ENCODE measurements at places on chromosomes 11 and 22.

GRCh38 chr11:10623797-10624761 is 55.6 kb upstream of the LYVE1 start:
- ATAC-seq = no peak

DNA sequence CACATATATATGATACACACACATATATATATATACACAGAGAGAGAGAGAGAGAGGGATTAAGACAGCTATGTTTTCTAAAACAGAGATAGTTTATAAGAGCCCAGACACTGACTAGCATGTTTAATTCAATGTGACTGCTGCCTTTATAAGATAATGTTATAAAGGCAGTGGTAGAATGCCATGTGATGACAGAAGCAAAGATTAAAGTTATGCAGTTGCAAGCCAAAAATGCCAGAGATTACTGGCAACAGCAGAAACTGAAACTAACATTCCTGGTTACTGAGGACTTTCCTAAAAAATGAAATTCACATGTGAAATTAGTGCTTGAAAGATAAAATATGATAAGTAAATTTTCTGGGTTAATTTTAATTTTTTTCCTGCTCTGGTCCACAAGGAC is 1888.9 kb downstream of the LRRC4C start:
- no peak for ATAC-seq

DNA sequence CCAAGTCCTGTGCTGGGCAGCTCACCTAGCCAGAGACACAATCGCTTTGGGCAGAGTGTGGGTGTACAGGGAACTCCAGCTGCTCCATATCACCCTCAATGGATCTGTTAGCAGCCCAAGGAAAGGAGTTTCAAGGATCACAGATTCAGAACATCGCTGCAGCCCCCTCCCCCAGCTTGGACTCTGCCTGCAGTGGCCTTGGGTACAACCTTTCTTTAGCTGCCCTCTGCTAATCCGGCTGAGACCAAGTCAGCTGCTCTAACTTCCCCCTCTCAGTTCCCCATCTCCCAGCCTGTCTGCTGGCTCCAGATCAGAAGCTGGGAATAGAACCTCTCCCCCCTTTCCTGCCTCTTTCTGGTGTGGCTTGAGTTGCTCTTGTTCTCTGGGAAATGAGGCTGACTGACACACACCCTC is 1.3 kb downstream of the TMEM86A start:
- ATAC-seq = no peak

DNA sequence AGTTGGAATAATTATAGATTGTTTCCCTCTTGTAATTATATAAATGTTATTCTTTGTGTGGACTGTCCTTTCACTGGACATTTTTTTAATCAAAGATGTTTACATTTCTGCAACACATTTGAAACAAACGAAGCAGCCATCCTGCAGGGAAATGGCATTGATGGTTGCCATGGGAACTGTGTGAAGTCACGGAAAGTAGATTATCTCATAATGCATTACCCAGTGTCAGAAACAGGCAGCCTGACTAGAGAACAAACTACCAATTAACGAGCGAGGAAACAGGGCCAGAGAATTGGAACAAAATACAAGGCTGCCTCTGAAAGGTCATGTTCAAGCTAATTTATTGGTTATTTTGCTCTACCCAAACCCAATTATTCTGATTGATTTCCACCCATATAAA is 96.9 kb upstream of the LARGE1 start:
- ATAC-seq = no peak

DNA sequence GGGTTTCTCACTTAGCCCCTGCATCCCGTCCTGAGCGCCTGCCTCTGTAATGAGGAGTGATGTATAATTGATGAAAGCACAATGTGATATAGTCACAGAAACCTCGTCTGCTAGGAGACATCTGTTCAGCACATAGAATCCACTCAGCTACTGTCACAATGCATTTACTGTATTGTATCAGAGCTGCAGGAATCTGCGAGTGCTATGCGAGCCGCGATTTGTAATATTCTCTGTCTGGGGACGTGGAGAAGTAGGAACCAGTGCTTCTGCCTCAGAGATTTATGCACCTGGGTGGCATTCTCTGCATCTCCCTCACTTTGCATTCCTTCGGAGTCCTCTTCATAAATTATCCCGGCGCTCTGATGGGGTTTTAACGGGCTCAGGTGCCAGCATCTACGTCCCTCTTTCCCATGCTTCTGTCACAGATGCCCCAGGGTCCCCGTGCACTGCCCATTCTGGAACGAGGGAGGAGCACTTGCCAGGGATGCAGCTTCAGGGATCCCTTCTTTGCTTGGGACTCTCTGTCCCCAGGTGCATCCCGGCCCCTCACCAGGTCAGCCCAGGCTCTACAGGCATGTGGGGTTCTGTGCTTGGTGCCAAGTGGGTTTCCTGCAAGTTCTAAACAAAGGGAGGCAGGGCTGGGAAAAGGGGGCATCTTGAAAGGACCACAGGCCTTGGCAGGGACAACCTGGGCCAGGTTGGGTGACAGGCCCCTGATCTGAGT is 205.5 kb downstream of the DSCAML1 start:
- ATAC-seq = no peak

DNA sequence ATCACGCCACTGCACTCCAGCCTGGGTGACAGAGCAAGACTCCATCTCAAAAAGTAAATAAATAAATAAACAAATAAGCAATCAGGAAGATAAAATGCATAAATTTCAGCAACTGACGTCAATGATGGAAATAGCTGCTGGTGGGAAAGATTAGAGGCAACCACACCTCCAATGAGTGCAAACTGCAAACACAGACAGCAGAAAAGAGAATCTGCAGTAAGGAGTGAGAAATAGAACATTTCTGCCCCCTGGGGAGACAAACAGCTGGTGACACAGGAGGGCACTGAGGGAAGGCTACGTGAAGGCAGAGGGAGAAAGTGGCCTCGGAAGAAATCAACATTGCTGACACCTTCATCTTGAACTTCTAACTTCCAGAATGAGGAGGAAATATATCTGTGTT is 6.5 kb downstream of the PI4KA start:
- ATAC-seq = no peak
